ENCODE measurements at places on chromosomes 4 and X.

GRCh38 chrX:134502686-134503085 is 42.7 kb downstream of the HPRT1 start:
- no peak for DNase-seq

DNA sequence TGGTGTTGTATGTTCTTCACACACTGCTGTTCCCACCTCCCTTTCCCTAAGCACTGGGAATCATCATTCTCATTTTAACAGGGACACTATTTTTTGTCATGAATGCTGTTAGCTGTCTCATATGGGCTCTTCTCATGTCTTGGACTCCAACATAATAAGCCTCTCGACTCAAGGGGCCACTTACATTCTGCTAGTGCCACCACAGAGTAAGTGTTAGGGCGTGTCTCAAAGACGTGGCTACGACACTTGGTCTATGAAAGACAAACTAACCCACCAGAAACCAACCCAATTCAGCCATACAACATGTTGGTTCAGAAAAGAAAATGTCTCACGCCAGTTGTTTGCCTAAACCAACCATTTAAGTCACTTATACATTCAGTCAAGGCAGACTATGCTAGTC is 32.2 kb downstream of the SEL1L3 start:
- no peak for DNase-seq

GRCh38 chr4:158810487-158811215 is 41.8 kb downstream of the FNIP2 start:
- DNase-seq = no peak

GRCh38 chrX:41452565-41453356 is 5.6 kb downstream of the NYX start:
- DNase-seq = no peak

DNA sequence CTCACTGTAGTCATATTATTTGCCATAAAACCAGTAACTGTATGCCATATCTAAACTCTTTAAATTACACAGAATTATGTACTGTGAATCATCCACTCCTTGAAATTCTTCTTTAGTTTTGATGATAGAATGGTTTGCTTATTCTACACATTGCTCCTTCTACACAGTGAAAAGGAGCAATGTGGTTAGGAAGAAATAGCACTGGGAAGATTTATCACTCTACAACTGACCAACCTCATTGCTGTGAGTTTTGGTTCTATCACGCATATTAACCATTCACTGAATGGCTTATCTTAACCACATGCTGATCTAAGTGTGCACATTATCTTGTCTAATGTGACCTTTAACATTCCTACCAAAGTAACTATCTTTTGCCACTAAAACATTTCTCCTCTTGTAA is 415.7 kb upstream of the NDST4 start:
- DNase-seq = no peak

- no peak for DNase-seq
Observed at GRCh38 chr4:109044431-109044830, 258.0 kb downstream of the COL25A1 start.

DNA sequence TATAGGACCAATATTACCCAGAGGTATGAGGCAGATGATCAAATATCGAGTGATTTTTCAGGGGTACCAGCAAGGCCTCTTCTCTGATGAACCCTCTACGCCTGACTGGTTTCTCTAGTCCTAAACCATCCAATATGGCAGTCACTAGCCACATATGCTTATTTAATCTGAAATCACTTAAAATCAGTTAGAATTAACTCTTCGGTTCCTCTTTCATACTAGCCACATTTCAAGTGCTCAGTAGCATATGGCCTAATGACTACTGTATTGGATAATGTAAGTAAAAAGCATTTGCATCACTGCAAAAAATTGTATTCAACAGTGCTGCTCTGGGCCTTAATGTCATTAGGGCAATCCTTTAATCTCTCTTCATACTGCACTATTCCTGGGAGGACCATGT is 4.4 kb upstream of the APBB2 start:
- no peak for DNase-seq

All from stimulated activated CD8-positive, alpha-beta memory T cell treated with anti-CD3 and anti-CD28 coated beads, Interleukin-4, amount 100 ng/mL, for 1 hour (primary cell).